ENCODE measurements at places on chromosomes 16 and 17. TPM values are rescaled to one million over a fixed set of nuclear protein-coding genes. Genes with fewer than 3 reads are reported as not detected.

DNA sequence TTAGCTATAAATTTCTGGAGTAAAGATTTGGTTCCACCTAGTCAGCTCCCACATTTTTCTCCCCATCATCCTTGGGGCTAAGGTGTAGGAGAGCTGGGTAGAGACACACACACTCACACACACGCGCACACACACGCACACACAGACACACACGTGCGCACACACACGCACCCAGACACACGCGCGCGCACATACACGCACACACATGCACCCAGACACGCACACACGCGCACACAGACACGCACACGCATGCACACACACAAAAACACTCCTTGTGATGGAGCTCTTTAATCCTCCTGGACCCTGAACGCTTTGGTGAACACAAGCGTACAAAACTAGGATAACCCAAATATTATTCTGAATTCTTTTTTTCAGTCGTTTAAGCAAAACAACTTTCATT is 253.6 kb downstream of the C16orf95 start:
- DNase-seq = no peak

DNA sequence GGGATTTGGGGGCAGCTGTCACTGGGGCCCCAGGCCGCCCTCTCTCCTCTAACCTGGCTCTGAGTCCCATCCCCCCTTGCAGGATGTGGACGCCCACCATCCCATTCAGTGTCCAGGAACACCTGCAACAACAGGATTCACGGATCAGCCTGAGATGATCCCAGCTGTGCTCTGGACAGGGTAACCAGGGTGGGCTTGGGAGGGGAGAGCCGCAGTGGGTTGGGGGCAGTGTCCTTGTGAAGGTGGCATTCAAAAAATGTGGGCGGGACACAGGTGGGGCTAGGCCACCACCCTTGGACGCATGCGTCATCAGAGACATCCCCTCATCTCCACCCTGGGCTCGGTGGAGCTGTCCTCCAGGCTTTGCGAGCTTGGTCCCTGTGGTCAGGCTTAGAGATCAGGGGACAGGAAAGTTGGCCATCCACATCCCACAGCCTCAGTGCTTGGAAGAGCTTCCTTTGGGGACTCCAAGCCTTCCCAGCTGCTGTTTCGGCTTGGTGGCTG is 19.1 kb downstream of the DEXI start:
- no peak for DNase-seq

- no peak for DNase-seq
Observed at GRCh38 chr16:70793851-70794502, 7.0 kb downstream of the VAC14 start.

DNA sequence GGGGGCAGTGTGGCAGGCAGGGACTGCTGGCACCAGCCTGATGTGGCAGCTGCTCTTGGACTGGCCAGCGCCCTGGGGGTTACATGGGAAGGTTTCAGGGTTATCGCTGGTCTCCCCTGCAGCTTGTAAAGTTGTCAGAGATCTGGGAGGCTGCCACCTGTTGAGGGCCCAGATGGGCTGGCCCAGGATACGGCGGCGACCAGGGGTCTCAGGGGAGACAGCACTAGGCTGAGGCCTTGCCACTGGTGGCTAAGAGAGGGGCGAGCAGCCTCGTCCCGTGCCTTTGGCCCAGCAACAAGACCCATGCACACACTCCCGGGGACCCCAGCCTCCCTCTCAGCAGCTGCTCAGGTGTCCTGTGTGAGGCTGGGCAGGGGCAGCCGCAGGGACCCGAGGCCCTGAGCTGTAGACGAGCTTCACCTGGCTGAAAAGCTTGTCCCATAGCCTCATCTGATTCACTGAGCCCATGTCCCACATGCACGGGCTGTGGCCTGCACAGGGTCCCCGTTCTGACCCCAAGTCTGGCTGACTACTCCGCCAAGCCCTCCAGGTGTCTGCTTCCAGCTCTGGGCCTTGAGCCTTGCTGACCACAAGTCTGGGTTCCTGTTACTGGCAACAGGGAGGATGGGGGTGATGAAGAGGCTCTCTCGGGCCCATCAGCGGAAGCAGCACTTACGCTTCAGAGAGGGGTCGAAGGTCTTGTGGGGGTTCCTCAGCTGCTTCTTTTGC is 6.2 kb downstream of the DUS1L start:
- DNase-seq = no peak

Gene C16orf78
- not detected for total RNA-seq

Gene TVP23C
- 6.7 TPM for total RNA-seq

Gene TP53TG3C
- total RNA-seq = not detected

DNA sequence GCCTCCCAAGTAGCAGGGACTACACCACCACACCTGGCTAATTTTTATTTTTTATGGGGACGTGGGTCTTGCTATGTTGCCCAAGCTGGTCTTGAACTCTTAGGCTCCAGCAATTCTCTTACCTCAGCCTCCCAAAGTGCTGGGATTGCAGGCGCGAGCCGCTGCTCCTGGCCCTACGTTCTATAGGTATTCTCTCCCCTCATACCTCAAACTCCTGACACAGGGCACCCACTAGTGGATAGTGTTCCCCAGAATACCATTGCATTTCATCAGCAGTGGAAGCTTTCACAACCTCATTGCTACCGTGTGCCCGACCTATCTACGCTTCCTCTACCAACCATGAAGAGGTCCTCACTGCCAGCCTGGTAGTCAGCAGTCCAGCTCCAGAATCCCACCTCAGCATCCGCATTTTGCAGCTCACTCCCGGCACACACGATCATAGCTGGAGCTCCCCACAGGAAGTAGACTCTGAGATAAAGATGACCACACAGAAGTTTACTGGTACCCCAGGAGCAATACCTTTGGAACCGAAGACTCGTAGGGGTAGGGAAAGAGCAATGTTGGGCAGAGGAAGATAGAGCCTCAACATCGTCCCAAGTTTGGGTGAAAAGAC is 9.3 kb downstream of the CTRB2 start:
- no peak for DNase-seq

Gene MYO19
- 88.0 TPM for total RNA-seq

DNA sequence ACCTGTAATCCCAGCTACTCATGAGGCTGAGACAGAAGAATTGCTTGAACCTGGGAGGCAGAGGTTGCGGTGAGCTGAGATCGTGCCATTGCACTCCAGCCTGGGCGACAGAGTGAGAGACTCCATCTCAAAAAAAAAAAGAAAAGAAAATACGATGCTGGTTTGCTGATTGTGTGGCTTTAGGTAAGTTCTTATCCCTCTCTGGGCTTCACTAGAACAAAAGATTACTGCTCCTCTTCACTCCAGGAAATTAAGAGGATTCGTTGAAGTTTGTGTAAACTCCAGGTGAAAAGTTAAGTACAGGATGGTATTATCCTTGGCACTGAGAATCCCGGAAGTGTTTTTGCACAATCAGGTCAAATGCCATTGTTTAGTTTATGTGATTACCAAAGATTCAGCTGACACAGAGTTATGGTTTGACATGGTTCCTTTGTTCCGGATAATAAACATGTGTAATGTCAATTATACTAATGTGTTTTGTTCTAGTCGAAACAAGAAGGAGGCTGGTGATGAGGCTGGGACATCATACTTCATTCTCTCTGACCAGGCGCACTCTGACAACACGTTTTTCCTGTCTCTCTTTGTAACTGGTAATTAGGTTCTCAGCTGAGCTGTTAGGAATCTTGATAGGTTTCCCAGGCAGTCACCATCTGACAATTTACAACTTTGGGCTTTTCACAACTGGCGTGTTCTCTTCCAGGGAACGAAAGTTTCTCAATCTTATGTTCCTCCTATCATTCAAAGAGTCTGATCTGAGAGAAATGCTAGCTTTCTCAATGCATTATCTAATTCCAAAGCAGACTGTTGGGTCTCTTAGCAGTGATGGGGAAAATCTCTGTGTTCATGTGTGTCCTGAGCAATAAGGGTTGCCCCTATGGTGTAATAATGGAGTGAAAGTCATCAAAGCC is 10.8 kb upstream of the TAOK1 start:
- DNase-seq = no peak

- no peak for DNase-seq
Observed at GRCh38 chr17:49401971-49402611, 12.6 kb downstream of the PHB1 start.

Gene GNG13
- total RNA-seq = 0.23 TPM

DNA sequence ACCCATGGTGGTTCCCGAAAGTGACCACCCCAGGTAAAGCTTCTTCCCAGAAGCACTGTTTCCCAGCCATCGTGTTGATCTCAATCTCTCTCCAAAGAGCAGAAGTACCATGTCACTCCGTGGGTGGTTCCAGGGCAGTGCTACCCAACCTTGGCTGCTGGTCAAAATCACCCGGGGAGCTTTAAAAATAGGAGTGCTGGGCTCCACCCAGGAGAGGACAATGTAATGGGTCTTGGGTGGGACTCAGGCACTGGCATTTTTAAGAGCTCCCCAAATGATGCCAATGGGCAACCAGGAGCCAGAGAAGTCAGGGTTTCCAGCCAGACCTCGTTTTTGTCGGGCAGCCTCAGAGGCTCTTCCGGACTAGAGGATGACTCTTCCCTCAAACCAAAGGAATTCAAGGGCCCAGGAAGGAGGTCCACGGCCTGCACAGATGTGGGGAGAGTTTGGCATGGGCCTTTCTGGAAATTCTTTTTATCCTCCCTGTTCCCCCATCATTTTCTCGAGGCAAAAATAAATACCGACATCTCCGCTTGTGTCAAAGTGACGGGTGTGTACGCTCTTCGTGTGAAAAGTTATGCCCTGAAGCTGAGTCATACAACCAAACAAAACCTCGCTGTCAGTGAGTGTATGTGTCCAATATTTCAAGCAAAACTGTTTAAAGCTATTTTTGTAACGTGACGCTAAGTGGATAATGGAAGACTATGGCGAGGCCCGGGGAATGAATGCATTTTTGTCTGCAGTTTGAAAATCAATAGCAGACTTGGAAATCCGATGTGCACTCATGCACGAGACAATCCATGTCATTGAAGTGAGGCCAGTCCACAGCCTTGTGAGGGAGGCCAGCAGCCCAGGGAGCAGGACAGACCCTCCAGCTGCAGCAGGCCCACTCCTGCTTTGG is 364.1 kb downstream of the FOXL1 start:
- no peak for DNase-seq

DNA sequence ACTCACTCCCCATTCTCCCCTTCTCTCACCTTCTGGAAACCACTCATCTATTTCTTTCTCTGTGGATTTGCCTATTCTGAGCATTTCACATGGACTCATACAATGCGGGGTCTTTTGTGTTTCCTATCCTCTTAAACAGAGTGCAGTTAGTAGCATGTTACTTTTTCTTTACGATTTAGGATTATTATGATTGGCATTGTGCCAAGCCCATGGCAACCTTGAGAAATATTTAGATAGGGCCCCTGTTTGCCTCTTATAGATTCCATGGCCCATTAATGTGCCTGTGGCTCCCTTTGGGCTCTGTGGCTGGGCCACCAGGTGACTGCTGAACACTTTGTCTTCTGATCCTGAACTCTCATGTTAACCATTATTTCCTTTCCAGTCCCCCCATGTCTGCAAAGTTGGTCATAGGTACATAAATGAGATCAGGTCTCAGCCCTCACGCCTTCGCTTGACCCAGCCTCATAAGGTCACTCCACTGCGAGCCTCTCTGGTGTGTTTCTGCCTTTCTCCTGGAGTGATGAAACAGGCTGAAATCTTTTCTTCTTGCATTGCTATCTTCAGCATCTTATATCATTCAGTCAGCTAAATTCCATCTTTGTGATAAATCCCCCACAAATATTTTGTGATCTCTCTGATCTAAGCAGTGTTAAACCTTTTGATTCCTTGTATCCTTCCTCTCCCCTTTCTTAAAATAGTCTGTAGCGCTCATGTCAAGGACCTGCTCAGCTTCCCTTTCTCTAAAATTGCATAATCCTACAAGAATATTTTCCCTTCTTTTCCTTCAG is 44.0 kb downstream of the MYH3 start:
- no peak for DNase-seq

GRCh38 chr17:72590882-72591281 is 470.1 kb downstream of the SOX9 start:
- DNase-seq = no peak

GRCh38 chr16:78961464-78961863 is 639.1 kb downstream of the MAF start:
- no peak for DNase-seq

GRCh38 chr17:57604771-57605674 is 140.1 kb downstream of the CCDC182 start:
- DNase-seq = no peak

Gene CAMTA2
- 22.7 TPM for total RNA-seq

DNA sequence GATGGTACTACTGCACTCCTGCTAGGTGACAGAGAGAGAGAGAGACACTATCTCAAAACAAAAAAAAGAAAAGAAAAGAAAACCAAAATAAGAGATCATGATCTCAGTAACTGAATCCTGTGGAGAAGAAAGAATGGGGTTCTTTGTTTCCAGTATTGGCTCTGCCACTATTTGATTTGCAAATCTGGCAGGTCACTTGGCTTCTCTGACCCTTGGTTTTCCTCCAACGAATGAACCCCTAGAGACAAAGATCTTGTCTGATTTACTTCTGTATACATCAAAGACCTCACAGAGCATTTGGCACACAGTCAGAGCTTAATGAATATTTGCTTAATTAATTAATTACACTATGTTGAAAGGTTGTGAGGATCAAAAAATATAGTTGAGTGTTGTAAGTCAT is 47.9 kb upstream of the NLK start:
- no peak for DNase-seq

Data from Panc1 (cell line).